MV-4-11 (cell line): ENCODE measurements at places on chromosomes 1 and 21.

DNA sequence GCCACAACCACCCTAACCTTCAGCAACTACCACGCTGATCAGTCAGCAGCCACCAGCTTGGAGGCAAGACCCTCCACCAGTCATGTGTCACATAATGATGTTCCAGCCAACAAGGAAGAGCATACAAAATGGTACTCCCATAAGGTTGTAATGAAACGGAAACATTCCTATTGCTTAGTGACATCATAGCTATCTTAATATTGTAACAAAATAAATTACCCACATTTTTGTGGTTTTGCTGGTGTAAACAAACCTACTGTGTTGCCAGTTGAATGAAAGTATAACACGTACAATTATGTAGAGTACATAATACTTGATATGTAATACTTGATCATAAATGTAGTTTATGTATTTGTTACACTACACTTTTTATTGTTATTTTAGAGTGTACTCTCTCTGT lies 1363.2 kb upstream of the ADGRL4 start:
- no peak for DNase-seq

GRCh38 chr1:78170859-78171258 lies 125.1 kb downstream of the GIPC2 start:
- DNase-seq: no peak

- DNase-seq: peak; percentile 26
These were observed 2.2 kb upstream of the RUNX3 start for GRCh38 chr1:24932284-24932683.

GRCh38 chr1:46510998-46511365 lies 21.3 kb downstream of the DMBX1 start:
- DNase-seq: no peak

GRCh38 chr21:36966821-36967768 lies 626 bp upstream of the HLCS start:
- no peak for DNase-seq

DNA sequence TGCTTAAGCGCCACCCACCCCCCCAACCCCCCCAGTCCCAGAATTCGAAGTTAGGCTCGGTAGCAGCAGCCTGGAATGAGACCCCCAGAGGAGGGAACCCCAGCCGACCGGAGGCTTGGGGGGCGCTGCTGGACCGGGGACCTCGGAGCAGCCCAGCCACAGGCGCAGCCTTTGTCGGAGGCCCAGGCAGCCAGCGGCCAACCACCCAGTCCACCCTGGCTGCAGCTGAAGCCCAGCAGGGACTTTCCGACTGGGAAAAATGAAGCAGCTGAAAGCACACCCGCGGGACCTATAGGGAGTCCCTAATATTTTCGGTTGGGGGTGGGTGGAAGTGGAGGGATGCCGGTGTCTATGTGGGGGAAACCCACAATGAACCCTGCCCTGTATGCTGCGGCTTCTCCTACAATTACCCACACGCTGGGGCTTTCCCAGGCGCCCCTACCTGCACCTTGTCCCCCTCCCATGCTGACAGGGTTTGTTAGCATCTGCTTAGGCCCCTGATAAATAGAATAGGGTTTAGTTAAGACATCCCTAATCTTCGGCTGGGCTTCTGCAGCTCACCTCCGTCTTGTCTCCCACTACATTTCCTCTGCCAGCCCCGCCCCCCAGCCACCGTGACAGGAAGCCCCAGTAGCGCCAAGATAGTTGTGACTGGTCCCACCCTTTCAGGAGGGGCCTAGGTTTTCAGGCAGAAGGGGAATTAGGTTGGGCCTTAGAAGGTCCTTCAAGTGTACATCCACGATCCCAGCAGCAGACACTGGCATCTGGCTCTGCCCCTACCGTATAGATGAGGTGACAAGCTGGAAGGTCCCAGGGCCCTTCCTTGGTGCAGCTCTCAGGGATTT lies 838 bp downstream of the CCDC28B start:
- DNase-seq: peak; percentile 23

GRCh38 chr1:2894381-2895041 lies 93.0 kb upstream of the TTC34 start:
- DNase-seq: no peak

DNA sequence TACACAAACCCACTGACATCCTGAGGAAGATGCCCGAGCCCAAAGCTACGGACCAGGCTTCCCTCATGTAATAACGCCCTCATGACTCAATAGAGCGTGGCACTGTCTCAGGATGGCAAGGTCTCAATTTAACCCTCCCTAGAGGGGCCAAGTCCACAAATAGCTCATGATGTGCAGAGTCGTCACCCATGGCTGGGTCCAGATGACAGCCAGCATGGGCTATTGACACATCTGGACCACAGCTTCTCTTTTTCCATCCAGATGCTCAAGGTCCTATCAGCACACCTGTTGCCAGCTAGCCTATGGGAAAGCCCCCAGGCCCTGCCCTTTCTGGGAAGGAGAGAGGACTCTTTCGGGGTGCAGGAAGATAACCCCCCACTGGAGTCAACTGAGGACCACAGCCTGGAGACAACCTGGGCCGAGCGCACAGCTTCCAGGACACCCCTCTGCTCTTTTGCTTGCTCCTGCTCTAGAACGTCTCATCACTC lies 2.8 kb downstream of the LAPTM5 start:
- peak; percentile 85 for DNase-seq

- DNase-seq: no peak
These were observed 34.4 kb upstream of the MAB21L3 start for GRCh38 chr1:116076831-116077230.

- peak; percentile 47 for DNase-seq
These were observed 2.7 kb upstream of the YBX1 start for GRCh38 chr1:42679364-42679983.

DNA sequence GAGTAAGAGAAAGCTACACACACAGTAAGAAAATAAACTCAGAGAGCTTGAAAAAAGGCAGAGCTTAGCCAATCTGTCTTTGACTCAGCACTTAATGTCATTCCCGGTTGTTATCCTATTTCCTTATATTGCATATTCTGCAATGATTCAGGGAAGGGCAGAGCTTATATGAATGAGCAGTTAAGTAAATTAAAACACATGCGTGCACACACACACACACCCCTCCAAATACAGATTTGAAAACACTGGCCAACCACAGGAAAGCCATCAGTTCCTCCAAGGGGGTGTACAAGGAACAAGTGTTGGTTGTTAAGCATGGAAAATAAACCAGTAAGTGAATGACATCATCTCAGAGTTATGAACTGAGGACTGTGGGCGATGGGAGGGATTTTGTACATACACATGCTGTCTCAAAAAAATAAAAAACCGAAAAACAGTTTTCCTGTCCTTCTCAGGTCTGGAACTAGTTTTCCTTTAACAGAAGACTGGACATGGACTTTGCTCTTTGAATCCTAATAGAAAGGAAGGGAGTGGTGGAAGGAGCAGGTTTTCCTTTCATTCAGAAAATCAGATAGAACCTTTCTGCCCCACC lies 1.0 kb downstream of the IQGAP3 start:
- DNase-seq: peak; percentile 81

DNA sequence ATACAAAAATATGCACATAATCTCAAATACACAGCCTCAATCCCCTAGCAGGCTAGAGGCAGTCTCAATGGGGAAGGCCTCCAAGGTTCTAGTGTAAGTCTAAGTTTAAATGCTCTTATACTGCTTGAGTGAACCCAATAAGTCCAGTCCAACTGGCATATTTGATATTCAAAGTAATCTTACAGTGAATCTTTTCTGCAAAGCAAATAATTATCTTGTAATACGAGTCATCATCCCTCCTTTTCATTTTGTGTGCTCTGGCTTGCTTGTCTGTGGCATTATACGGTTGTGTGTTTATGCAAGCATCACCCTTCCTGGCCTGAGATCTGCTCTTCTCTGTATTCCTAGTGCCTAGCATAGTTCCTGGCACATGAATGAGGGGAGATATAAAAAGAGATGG lies 166.9 kb upstream of the HMGB4 start:
- DNase-seq: no peak

DNA sequence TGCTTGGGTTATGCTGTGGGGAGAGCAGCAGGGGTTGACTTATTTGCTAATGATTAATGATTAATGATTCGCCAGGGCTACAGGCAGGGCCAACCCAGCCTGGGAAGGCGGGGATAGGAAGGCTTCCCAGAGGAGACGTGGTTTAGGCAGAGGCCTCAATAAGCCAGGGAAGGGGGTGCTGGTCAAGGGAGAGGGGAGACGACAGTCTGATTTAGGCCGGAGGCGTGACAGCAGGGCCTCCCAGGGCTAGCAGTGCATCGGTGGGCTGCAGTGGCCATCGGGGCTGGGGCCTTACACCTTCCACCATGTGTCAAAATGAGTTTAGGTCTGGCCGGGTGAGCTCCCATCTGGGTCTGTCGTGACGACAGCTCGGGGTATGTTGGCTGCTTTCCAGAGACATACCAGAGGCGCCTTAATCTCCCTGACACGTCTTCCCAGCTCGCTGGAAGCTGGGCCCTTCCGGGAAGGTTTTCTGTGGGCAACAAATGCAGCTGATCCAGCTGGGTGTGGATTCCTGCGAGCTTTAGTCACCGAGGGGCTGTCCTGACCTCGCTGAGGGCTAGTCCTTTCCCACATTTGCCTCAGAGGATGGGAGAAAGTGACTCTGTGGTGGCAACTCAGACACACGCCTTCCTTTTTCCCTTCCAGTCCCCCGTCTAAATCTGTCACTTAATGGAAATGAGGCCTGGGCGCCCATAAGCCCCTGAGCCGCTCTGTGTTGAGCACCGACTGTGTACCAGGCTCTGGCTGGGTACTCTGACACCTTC lies 3.7 kb upstream of the SLC1A7 start:
- no peak for DNase-seq

DNA sequence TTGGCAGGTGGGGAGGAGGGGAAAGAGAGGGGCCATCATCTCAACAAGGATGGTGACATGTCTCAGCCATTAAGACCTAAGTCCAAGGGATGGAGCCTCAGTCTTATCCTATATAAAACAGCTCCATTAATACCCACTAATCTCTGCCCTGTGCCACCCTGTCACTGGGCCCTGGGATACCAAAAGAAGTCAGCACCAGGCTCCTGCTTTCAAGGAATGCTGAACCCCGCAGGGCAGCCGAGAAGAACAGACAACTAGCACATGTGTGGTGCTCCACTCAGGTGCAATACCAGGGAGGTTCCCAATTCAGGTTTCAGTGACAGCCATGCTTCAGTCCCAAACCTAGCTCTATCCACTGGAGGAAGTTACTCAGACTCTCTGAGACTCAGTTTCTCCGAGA lies 128.4 kb downstream of the GRIK3 start:
- DNase-seq: no peak

- DNase-seq: peak; percentile 69
These were observed 28.0 kb upstream of the FOXO6 start for GRCh38 chr1:41333146-41333784.
